ENCODE measurements at places on chromosomes 3 and 15. TPM values are rescaled to one million over a fixed set of nuclear protein-coding genes. Genes with fewer than 3 reads are reported as not detected.

GRCh38 chr3:111548092-111548491 is 6.1 kb downstream of the CD96 start:
- no peak for DNase-seq

DNA sequence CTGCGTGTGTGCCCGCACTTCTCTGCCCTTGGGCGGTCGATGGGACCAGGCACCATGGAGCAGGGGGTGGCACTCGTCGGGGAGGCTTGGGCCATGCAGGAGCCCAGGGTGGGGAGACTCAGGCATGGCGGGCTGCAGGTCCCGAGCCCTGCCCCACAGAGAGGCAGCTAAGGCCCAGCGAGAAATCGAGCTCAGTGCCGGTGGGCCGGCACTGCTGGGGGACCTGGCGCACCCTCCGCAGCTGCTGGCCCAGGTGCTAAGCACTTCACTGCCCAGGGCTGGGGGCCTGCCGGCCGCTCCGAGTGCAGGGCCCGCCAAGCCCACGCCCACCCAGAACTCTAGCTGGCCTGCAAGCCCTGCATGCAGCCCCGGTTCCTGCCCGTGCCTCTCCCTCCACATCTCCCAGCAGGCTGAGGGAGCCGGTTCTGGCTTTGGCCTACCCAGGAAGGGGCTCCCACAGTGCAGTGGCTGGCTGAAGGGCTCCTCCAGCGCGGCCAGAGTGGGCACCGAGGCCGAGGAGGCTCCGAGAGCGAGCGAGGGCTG is 553 bp upstream of the RTP4 start:
- no peak for DNase-seq

- no peak for DNase-seq
These were observed 39.0 kb upstream of the MBNL1 start for GRCh38 chr3:152229692-152230091.

DNA sequence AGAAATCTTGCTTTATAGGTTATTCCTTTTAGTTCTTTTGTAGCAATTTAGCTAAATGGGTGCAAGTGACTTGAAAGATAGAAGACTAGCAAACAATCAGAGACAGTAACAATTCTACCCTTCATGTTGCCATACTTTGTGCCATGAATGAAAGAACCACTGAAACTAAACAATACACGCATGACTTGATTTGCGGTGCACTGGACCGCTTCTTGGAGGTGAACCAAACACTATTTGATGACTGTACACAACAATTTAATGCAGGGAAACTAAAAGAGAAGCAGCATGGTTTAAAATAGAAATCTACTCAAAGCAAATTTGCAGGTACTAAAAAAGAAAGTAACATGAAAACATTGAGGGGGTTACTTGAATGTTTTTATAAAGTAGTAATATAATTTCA is 331.0 kb upstream of the RARB start:
- DNase-seq = peak; percentile 13

- no peak for DNase-seq
These were observed 13.1 kb upstream of the KCTD6 start for GRCh38 chr3:58478781-58479180.

DNA sequence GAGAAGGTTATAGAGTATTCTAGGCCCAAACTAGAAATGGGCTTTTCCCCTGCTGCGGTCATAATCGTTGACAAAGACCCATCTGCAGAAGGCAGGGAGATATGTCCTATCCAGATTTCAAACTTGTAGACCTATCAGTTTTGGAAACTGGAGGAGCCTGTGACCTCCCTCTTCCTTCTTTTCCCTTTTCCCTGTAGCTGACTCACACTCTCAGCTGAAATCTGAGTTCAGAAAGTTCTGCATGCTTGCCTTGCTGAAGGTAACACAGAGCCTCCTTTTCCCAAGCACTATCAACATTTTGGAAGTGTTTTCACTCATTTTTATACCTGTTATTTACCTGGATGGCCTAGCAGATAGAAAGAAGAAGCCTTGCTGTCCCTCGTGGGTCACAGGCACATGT is 59.1 kb upstream of the PSMD6 start:
- no peak for DNase-seq

- DNase-seq = no peak
These were observed 162.1 kb upstream of the LRIG1 start for GRCh38 chr3:66662894-66663293.

- no peak for DNase-seq
These were observed 160.7 kb downstream of the BBX start for GRCh38 chr3:107683447-107683846.

DNA sequence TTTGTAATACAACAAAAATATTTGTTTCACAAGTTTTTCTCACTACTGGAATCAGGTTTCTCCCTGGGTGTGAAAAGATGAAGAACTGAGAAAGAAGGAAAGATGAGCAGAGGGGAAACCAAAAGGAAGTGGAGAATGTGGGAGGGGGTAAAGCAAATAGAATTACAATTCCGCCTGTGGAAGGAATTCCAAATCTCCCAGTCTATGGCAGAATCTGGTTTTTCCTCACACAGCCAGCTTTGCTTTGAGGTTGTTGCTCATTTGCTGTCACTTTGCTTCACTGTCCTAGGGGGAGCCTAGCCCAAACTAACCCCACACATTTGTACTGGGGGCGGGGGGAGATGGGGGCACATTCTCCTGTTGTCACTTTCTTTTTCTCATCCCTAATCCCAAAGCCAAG is 43.9 kb downstream of the RPL22L1 start:
- DNase-seq = no peak

DNA sequence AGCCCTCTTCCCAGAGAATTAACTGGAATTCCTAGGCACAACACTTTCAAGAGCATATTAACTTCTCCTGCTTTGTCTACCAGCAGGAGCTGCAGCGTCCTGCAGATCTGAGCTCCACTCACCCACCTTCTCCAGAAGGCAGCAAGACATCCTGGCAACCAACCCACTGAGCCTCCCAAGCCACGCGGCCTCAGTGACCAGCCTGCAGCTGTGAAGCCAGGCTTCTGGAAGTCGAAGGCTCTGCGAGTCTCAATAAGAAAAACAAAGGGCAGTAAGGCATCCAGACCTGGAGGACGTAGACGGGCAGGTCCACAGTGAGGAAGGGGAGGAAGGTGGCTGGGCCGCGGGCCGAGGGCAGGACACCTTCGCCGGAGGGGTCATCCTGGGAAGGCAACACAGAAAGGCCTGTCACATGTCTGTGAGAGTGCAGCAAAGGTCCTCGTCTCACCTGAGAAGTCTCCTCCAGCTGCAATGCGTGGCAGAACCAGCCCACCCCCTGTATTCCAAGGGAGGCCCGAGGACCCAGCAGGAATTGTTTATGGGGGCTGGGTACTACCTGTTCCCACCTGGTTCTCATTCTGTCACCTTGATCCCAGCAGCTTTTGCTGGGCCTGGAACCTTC is 36.2 kb downstream of the ZXDC start:
- no peak for DNase-seq

DNA sequence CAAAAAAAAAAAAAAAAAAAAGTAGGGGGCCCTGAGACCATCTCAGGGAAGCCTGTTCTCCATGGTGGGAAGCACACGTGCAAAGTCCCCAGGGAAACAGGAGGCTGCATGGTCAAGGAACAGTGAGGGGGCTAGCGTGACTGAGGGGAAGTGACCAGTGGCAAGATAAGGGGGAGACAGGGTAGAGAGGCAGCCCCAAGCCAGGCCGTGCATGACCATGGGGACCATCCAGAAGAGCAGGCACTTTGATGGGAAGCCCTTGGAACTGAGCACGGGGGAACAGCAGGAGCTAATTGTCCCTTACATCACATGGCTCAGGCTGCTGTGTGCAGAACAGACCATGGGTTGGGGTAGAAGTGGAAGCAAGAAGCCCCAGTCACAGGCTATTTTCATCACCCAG is 196.2 kb downstream of the NTRK3 start:
- no peak for DNase-seq

DNA sequence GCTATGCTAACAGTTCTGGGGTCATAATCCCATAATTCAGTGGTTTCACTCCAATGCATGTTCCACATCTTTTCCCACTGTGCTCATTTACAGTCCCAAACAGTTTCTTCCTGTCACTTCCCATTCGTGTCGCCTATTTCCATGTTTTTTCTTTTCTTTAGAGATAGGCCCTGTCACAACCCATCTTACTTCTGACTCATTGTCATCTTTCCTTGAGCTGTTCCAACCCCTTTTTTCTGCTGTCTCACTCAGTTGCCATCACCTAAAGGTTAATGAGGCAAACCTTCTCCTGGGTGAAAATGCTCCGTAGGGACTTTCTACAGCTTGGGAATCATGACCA is 814.5 kb downstream of the VGLL3 start:
- no peak for DNase-seq

DNA sequence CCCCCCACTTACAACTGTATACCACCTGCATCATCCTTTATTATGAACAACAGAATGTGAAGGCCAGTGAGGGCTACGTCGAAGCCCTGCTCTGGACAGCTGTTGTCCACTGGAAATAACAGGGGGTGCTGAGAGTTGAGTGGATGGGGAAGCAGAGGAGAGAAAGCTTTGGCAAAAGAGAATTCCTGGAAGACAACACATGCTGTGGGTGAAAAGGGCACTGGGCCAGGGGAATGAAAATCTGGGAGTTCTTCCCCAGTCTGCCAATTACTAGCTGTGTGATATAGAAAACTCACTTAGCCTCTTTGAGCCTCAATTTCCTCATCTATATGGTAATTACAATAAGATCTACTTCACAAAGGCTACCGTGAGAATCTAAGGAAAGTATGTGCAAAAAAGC is 40.7 kb downstream of the FSTL1 start:
- no peak for DNase-seq

DNA sequence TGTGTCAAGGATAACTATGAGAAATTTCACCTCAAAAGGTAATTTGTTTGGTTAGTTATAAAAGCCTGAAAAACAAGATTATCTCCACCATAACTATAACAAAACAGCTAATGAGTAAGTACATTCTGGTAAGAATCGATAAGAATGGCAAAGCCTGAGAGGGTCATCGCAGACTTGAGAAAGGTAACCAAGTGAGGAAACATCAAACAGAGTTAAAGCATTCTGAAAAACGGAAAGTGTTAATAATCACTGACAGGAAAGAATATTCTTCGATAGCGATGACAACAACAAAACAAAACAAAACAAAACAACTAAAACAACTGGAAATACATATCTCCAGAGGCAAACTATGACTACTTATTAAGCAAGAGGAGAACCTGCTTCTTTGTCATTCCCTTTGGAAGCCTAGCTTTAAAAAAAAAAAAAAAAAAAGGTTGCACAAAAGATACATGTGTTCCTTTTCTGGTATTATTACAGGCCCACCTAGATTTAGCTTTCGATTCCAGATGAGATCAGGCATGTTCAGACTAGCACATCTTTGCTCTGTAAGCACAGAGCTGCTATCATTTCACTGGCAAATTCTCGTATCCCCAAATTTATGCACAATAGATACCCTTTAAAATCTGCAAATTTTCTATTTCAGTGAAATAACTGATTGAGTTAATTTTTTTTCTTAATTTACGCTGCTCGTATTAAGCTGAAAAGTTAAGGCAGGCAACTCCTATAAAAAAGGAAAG is 155.6 kb downstream of the TIGIT start:
- no peak for DNase-seq

GRCh38 chr3:109112946-109113760 is 4.8 kb downstream of the MORC1 start:
- no peak for DNase-seq

DNA sequence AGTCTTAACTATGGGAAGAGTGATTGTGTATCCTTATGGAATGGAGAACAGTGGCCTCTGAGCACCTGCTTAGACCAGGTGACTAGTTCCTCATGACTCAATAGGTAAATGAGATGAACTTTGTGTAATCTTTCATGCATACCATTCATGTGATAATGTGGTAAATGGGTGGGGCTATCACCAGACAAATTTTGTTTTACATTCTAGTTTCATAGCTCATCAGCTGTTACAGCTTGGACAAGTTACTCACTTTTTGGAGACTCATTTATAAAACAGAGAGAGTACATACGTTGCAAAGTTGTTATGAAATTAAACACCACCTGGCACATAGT is 103.7 kb upstream of the TGFBR2 start:
- DNase-seq = no peak

DNA sequence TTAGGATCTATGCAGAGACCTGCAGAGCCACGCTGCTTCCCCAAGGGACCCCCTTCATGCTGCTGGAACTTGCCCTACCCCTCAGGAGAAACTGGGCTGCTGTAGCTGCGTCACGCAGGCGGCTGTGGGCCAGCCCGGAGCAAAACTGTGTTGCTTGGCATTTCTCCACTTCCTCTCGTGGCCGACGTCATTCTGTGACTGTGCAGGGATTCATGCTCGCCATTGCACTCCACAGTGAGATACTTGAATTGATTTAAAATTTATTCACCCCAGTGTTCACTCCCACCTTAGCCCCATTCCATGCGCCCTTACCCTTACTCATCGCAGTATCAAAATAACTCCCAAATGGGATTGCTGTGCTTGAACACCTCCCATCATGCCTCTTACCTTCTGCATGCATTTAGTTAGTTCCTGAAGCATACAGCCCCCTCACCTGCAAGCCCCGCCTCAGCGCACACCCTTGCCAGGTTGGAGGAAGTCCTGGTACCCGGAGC is 45.7 kb downstream of the TMEM44 start:
- no peak for DNase-seq

- no peak for DNase-seq
These were observed 174.0 kb downstream of the ERC2 start for GRCh38 chr3:56294286-56294685.

DNA sequence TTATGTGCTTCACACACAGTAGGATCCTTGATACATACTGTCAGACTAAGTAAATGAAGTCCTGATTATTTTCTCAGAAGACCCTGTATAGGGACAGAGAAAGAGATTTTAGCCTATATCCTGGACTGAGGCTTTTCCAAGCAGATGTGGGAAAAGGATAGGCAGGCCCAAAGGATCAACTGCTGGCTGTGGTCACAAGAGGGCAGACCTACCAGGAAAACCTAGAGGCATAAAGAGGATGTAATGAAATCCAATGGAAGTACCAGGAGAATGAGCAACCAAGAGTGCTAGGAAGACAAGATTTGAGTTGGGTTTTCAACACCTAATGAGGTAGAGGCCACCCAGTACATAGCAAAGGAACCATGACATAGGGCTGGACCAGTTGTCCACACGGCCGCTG is 23.1 kb downstream of the DCLK3 start:
- no peak for DNase-seq

DNA sequence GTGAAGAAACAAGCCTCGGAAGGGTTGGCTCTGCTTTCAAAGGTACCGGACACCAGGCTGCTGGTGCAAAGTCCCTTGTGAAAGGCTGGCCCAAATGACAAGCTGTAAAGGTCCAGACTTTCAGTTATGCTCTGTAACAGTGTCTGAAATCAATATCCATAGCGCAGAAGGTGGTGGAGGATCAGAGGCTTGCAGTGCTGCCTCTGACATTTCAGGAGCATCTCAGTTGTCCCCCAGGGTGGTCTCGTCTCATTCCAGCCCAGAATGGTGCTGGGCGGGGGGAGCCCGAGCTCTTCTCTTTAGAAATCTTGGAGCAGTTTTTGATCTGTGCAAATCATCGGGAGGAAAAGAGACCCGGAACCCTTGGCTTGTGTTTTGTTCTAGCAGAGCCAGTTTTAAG is 402.3 kb upstream of the RGMA start:
- DNase-seq = no peak

- no peak for DNase-seq
These were observed 437.2 kb downstream of the SI start for GRCh38 chr3:164641071-164641470.

Gene EIF4G1
- total RNA-seq = 319 TPM

Gene DCLK3
- 0.11 TPM for total RNA-seq

Gene LRRN1
- 28.8 TPM for total RNA-seq

Gene PRR23B
- total RNA-seq = not detected

Gene LRTM1
- not detected for total RNA-seq

Gene GRAMD1C
- total RNA-seq = 10.0 TPM

Gene PRSS50
- total RNA-seq = 1.7 TPM

Gene CD200R1
- 2.1 TPM for total RNA-seq
